ENCODE measurements at places on chromosomes 3 and 15.

DNA sequence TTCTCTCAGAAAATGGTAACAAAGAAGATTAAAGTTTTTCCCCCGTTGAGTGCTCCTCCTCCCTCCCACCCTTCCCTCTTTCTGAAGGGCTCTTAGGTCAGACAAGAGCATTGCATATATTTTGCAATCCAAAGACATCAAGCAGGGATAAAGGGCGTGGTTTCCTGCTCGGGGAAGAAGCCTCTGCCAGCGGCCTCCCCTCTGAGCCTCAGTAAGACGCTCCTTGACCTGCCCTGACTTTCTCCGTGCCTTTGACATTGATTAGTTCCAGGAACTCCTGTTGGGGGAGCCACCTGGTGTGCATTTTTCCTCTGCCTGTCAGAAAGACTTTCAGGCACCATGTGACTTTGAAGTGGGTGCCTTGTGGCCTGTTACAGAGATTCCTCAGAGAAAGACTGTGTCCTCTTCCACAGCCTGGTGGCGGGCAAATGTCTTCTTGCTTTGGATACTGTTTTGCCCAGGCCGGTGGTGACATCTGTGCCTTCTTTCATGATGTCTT lies 87.2 kb upstream of the TBL1XR1 start:
- DNase-seq = no peak

DNA sequence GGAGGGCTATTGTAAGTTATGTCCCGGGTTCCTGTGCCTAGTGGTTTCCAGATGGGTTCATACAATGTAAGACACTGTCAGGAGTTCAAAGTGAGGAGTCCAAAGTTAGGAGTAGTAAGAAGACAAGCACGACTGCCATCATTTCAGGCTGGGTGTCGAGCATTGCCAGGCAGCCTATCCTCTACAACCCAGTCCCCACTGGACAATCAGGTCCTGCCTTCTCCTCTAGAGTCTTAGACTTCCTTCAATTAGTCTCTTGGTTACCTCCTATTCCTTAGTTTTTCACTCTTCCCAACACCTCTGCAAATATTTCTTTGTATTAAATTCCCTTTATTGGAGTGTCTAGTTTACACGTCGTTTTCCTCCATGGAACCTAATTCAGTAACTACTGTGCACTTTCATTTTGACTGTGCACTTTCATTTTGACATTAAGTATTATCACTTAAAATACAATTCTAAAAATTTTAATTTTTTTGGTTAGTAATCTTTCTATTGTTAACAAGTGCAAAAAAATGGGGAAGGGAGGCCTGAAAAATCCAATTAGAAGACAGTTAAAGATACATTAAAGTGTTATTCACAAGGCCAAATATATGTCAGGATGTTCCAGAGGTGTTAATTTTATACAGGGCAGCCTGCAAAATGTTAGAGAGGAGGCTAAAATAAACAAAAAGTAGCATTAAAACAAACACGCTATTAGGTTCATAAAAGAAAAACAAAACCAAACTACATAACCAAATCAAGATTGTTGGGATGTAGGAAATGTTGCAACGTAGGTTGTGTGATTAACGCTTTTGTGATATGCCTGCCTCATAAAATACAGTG lies 155.3 kb downstream of the TBL1XR1 start:
- DNase-seq = no peak

- peak; percentile 45 for DNase-seq
These were observed 25.3 kb downstream of the EXOG start for GRCh38 chr3:38521391-38521987.

DNA sequence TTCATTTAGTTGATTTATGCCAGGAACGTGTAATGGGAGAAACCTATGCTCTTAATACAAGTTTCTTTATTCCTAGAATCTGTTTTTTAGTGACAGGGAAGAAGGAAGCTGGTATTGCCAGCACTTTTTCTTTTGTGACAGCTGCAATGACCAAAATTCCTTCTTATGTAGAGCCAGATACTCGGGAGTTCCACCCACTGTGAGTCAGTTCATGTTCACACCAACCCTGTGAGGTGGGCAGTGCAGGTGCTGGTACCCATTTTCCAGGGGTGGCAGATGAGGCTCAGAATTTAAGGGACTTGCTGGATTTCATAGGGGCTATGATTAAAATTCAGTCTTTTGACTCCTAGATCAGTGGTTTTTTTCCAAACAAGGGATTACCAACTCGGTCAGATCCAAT lies 34.7 kb downstream of the OXNAD1 start:
- DNase-seq = no peak

DNA sequence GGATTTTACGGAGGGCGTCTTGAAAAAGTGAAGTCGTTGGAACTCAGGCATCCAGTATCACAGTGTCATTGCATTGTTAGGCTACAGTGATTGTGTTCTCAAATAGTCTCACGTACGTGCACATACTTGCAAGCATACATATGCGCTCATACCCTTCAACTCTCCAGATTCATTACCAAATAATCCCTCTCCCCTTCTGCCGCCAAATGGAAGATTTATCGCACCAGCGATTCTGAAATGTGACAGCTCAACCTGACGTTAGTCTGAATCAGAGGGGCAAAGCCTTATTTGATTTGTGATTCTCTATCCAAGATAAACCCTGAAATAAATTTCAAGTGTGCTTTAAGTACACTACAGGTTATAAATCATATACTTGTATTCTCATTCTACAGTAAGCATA lies 119.4 kb downstream of the GADL1 start:
- DNase-seq = no peak

GRCh38 chr3:16140116-16140893 lies 34.2 kb upstream of the GALNT15 start:
- DNase-seq = no peak

GRCh38 chr3:113557374-113557773 lies 25.0 kb downstream of the SIDT1 start:
- no peak for DNase-seq

GRCh38 chr3:129662191-129662608 lies 55.7 kb upstream of the PLXND1 start:
- DNase-seq = no peak

GRCh38 chr3:8482960-8483665 lies 18.5 kb upstream of the LMCD1 start:
- peak; percentile 38 for DNase-seq

DNA sequence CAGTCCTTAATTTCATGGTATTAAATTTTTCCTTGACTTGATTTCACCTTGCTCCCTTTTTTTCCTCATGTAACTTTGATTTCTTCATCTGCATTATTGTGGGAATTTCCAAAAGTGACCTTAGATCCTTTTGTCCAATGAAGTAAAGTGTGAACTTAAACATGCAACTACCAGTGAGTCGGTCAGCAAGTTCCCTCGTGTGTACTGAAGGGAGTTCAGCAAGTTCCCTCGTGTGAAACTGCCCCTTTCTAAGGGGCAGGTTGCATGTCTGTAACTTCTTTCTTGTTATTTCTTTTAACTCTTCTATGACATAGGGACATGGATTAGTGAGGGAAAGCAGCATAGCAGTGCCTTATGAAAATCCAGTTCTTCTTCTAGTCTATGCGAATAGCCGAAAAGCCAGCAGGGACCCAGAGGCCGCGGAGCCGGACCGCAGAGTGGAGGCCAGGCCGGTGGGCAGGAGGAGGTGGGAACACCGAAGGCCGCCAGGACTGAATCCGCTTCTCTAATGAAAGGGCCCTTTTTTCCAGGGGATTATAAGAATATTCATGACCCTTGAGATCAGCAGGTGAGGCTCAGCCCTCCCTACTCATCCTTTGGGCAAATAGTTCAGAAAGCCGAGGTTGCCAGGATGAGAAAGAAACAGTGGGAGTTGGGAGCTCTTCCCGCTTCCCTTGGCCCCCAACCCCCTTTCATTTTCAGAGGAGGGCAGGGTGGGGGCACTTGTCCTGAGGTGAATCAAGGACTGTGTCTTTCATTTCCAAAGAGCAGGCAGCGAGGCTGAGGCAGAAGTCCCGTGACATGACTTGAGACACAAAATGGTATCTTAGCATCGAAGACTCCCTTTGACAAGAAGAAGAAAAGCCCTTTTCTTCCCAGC lies 117.5 kb downstream of the OPA1 start:
- no peak for DNase-seq

DNA sequence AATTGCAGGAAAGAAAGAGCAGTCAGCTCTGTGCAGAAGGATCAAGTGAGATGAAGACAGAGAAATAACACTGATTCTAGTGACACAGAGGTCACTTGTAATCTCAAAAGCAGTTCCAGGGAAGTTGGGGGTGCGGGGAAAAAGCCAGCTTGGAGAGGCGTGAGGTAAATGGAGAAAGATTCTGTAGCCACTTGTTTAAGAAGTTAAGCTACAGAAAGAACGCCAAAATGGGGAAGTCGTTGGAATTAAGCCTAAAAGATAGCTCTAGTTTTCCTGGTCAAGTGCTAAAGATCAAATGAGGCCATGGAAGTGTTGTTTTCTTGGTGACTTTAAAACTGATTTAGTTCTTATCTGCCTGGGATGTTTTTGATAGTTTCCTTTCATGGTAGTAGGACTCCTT lies 152.0 kb downstream of the GREM1 start:
- no peak for DNase-seq

DNA sequence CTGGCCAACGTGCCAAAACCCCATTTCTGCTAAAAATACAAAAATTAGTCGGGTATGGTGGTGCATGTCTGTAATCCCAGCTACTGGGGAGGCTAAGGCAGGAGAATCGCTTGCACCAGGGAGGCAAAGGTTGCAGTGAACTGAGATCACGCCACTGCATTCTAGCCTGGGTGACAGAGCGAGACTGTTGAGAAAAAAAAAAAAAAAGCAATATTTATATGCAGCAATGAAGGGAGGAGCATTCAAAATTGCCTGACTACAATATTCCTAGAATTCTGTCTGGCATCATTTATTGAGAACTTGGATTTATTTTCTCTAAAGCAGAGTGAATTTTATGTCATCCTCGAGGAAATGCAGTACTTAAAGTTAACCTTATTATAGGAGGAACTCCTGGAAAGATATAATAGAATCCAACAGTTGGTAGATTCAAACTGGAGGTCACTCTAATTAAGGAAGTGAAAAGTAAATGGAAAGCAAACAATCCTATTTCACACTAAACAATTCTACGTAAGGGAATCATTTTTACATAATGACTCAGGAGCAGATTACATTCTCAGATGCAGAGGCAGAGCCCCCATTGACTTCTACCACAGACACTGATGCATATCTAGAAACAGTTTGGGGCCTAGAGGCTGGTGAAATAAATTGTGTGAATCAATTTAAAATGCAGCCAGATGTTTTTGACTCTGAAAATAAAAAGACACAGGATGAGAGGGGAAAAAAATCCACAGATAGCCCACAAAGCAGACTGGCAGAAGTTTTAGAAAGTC lies 82.1 kb upstream of the FHIT start:
- no peak for DNase-seq

DNA sequence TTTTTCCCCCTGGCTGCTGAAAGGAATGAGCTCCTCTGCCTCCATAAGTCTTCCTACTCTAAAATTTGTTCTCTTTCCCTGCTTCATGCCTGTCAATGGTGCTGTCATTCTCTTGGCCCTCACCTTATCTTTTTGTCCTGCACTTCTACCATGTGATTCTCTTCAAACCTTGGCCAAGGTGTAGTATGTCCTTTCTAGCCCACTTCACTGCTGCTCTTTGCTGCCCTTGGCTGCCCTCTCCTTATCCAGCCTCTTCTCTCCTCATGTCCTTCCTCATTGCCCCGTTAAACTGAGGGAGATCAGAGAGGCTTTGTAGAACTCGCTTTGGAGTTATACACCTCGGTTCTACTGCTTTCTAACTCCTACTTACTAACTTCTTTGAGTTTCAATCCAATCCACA lies 19.7 kb downstream of the MINDY4B start:
- no peak for DNase-seq

DNA sequence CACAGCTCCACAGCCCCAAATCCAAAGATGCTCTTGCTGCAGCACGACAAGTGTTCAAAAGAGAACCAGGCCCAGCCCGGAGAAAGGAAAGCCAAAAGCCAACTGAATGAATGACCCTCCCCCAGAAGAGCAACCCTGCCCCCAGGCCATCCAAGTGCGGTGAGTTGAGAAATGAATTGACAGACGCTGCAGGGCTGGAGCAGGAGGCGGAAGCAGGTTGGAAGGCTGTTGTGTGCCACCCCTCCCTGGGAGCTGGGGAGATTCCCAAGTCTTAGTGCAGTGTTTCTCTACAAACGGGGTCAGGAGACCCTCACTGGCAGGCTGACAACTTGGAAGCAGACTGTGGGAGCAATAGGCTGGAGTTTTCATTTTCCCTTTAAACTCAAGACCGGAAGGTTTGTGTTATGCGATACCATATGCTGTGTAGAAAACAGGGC lies 3.5 kb upstream of the SPTBN5 start:
- DNase-seq = no peak

DNA sequence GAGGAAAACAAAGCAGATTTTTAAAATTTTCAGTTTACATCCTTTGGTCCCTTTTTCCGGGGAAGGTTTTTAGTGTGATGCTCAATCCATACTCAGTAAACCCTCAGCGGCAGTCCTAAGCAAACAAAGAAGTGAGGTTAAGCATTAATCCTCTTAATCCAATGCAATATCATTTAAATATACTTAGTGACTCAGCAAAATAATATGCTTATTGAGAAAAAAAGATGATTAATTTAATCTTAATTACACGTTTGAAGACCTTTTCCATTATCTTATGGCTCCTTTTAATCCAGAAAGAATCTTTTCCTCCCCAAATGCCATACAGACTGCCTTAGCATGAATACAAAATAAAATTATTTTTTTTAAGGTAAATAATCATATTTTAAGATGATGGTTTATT lies at the start of gene GABRR3:
GABRR3 (minus strand) TSS at position 108 of the 400 bp plus-strand sequence. CDS start 328 bp downstream, outside the sequence.
- no peak for DNase-seq

DNA sequence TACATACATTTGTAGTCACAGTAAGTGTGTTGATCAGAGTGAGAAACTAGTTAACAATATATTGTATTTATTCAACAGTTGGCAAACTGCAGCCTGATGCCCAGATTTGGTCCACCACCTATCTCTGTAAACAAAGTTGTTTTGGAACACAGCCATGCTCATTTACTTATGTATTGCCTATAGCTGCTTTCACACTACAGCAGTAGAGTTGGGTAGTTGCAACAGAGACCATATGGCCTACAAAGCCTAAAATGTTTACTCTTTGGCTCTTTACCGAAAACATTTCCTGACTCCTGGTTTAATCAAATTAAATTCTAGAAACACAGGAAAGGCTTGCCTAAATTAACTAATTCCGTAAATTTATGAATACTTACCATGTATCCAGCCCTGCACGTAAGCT lies 39.4 kb downstream of the CMC1 start:
- DNase-seq = no peak

DNA sequence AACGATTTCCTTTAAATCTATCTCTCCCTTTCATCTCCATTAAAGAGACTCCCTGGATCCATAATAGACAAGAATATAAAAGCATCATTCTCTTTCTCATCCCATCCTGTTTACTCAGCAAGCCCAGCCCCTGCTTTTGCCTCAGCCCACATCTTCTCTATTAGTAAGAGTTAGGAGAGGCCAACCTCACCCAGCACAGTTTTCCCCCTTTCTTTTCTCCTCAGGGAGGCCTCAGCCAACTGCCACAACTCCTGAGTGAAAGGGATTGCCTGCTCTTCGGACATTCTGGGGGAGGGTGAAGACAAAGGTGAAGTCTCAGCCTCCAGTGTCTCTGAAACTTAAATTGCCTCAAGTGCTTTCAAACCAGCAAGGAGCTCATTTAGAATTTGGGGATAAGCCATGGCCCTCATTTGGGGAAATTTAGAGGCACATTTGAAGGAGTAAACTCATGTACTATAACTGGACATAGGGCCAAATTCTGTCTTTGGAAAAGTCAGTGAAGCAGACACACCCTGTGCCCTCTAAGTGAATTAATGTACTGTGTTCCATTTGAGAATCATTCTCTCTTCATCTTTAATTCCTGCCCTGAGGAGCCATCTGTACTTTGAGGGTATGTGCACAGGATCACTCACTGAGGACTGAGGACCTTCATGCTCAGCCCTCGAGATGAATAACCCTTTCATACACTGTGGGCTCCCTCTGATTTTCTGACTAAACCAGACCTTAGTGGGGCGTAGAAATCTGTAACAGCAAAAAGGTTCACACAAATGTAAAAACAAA lies 82.5 kb downstream of the SOX2 start:
- DNase-seq = no peak

Measured in T47D (cell line).